ENCODE measurements at places on chromosomes 11 and 22.

GRCh38 chr11:27212248-27212780 is 150.7 kb downstream of the CCDC34 start:
- no peak for DNase-seq

DNA sequence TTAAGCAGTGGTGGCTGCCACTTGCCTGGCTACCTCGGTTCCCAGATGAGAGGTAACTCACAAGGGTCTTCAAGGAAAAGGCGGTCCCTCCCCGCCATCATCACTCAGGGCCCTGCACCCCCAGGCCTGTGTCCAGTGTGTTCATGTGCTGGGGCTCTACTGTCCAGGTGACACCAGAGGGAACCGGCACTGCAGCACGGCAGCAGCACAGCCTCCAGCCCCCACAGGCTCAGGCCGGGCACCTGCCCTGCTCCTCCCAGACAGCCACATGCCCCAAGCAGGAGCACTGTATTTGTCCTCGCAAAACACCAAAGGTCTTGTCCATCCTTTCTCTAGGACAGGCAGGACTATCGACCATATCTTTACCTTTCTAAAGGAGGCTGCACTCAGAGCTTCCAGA is 982.1 kb downstream of the NTM start:
- no peak for DNase-seq

DNA sequence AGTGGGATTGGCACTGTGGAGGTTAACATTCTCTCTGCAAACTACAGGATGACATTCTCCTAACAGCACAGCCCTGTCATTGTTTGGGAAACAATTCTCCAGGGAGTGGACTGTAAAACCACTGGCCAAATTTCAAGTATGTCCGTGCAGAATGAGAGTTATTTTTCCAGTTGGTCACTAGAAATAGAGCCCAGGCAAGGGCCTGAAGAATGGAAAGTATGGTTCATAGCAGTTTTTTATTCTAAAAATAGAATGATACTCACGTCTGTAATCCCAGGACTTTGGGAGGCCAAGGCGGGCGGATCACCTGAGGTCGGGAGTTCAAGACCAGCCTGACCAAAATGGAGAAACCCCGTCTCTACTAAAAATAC is 39.0 kb upstream of the CD44 start:
- peak; percentile 80 for DNase-seq

DNA sequence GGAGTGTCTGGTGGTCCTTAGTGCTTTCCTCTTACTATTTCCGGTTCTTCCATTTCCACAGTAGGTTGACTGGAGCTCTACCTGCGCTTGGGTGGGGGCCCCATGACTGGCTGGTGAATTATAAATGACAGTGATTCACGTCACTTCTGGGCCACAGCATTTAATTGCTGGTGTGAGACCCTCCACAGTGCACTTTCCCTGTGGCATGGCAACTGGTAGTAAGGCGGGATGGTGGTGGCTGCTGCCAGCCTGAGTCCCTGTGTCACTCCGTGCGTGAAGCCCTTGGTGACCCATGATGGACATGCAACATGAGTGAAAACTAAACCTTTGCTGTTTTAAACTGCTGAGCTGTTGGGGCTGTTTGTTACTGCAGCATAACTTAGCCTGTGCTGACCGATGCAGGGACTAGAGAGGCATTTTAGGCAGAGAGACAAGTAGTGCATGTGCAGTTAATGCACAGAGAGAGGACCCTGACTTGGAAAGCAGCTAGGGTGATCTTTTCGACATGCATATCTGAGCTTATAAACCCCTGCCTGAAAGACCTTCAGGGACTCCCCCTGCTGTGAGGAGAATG is 3.1 kb downstream of the PRDM11 start:
- DNase-seq = no peak

- DNase-seq = peak; percentile 0
These were observed 1125.0 kb downstream of the BRD1 start for GRCh38 chr22:48702573-48703264.

GRCh38 chr11:122439866-122440810 is 215.4 kb upstream of the UBASH3B start:
- peak; percentile 51 for DNase-seq

DNA sequence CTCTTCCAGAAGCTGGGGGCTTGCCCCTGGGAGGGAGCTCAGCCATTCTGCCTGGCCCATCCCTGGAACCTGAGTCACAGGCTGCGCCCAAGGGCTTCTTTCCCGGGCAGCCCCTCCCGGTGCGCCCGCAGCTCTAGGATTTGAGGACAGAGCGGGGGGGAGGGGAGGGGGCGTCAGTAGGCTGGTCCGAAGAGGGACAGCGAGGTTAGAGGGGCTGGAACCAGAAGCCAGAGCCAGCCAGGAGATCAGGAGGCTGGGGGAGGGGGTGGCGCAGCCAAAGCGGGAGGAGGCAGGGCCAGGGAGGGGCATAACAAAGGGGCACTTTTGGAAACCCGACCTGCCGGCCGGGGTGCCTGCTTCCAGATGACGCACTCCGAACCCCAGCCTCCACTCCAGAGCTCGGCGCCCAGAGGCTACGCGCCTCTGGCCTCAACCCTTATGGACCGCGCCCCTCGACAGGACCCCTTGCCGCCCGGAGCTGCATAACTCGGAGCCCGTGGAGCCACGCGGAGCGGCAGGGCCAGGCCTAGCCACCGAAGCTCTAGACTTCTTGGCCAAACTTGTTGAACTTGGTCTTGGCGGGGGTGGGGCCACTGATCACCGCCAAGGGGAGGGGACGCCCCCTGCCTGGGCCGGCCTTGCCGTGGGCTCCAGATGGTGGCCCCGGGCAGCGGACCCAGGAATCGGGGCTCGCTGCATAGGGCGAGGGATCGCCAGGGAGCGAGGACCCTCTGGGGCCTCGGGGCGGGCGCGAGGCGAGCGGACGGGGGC is 744 bp downstream of the PACSIN3 start:
- peak; percentile 43 for DNase-seq

DNA sequence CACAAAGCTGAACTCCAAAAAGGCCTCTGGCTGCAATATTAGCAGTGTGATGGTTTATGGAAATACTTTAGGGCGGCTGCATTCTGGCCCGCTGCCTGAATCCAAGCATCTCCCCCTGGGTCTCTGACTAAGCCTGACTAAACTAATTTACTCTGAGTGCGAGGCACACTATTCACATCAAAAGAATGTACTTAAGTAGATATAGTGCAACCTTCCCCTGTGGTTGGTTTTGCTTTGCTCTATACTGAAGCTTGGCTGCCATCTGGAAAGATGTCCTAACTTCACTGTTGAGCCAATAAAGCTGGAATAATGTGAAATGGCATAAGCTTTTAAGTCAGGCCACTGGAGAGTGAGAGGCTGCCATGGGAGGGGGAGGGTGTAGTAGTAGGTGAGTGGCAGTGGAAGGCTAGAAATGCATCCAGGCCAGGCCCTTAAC is 321.6 kb downstream of the AASDHPPT start:
- DNase-seq = no peak

GRCh38 chr11:102197670-102198139 is 87.5 kb downstream of the YAP1 start:
- peak; percentile 54 for DNase-seq

DNA sequence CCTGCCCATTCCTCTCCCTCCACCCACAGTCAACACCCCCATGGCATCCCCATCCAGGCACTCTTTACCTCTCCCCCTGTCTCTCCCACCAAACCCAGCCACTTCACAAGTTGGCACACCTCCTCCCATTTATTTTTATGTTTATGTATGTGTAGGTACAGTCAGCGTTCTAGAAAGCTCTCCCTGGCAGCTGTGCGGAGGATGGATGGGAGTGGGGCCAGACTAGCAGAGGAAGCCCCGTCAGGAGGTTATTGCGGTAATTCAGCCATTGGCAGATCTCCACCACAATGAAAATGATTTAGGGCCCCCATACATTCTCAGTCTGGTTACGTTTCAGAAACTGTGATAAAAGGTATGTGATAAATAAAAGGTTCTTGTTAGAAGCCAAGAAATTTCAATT is 51.3 kb downstream of the BTG4 start:
- DNase-seq = no peak
